ENCODE measurements at places on chromosomes 5 and 9.

GRCh38 chr9:37729499-37729898, 24.1 kb upstream of the TRMT10B start:
- no peak for DNase-seq

DNA sequence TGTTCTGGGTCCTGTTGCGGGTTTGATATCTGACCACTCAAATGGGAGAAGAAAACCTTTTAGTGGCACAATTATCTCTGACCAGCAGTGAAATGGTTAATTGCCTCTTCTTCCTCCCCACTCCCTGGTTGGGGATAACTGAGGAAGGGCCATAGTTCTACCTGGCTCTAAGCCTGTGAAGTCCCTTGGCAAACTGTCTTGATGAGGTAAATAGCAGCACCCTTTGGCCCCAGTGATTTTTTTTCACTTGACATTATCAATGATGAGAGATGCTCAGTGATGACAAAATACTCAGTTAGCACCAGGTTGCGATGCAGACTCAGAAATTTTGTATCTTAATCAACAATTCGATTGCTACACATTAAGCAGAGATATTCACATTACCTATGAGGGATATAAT, 515.7 kb downstream of the PSAT1 start:
- DNase-seq = no peak

DNA sequence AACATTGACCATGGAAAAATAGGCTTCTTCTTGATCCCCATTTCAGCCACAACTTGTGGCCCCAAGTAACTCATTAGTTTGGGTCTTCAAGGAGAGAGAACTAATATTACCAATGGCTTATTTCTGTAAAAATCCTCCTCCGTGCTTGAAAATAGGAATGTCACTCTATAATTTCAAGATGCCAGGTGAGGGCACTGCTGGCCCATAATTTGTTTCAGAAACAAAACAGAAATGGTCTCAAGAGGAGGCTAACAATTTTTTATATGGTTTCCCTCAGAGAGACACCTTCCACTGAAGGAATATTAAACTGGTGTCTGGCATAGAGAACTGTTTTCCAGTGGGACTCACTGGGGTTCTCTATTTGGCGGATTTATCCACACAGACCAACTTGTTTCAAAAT, 437.0 kb upstream of the TRPC7 start:
- DNase-seq = no peak

- no peak for DNase-seq
These were observed 219.7 kb downstream of the DTWD2 start for GRCh38 chr5:118768607-118769175.

GRCh38 chr9:101977614-101978210, 239.3 kb upstream of the GRIN3A start:
- DNase-seq = no peak

DNA sequence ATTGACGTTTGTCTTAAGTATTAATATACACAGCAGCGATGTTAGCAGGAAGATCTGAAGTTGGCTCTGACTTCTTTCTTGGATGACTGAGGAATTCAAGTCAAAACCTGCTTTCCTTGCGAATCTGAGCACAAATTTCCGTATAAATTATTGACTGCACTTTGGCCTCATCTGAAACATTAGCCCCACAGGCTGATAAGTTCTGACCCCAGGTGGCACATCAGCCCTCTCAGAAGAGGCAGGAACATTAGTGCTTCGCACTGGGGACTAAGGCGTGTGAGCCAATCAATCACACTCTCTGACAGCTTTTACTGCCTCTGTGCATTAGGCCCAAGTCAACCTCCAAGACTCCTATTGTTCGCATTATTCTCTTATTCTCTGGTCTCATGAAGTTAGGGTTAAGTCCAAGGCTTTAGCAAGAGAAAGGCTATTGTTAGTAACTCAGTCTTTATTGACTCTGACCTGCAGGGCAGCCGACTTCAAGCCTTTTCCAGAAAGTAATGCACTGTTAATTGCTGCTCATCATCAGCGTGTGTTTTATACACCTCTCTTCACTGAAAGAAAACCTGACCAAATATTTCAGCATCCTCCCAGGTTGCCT, 84.2 kb downstream of the ZNF608 start:
- no peak for DNase-seq

DNA sequence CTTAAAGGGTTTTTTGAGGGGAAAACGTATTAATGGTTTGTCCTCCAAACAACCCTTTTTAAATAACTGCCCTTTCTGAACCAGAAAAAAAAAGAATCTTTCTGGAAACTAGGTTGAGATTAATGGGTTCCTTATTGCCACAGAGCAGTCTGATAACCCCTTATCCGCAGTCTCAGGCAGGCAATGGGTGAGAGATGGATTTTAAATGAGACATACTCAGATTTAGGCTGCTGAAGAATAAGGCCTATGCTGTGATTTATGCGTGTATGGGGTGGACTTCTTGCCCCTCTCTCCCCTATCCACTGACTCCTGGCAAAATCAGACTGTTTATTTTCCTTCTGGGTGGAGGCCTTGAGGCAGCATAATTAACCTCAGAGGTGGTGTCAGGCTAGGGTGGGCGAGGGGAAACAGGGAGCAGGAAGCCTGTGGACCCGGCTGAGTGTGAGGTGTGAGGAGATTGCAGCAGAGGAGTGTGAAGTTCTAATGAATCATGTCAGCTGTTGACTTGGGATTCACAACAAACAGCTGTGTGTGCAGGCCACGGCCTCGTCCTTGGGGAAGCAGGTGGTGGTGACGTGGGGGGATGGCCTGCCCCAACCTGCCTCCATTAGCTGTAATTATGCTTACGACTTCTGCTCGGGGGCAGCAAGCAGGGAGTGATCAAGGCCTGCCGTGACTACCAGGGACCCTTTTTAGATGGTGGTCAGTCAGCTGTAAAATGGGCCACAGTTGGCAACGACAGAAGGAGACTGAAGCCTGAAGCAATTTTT, 196.4 kb downstream of the SEMA6A start:
- no peak for DNase-seq

- no peak for DNase-seq
These were observed 11.1 kb downstream of the CCDC187 start for GRCh38 chr9:136292591-136293448.

GRCh38 chr5:56211298-56211865, 21.7 kb downstream of the ANKRD55 start:
- no peak for DNase-seq

DNA sequence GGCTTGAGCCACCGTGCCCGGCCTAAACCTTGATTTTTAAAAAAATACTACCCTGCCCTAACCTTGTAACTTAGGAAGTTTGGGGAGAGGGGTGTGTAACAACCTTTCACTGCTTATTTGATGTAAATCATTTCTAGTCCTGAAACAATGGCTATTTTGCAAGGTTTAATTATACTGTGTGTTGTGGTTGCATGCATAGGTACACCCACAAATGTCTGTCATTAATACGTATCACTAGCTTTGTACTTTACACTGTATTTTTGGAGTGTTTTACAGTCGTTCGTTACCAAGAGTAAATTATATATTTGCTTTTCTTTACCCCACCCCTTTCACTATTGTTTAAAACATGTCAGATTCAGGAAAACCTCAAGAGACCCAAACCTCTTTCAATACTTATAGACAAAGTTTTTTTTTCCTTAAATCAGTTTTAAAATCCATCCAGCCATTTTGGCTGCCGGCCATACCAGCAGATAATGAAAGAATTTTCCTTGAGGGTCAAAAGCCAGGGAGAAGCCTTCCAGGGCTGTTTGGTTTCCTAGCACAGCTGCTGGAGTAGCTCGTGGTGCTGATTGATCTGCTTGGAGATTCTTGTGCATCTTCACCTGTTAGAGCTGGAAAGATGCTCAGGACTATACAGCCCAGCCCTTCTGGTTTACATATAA, 50.7 kb downstream of the DOCK8 start:
- no peak for DNase-seq

- no peak for DNase-seq
These were observed 83.8 kb upstream of the RAPGEF1 start for GRCh38 chr9:131823701-131824146.

DNA sequence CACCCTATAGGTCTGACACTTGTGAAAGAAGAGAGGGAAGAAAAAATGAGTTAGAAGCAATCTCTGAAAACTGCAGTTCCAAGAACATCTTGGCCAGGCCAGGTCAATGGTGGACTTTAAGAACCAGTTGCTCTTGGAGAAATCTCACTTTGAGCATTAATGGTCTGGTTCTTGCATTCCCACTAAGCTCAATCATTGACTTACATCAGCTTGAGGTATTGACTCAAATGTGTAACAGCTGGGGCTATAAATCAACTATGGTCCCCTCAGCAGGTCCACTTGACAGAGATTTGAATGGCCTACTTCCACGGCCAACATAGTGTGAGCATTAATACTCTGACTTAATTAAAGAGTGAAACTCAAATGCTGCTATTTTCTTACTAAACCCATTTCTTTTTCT, 357.8 kb upstream of the RGMB start:
- DNase-seq = no peak

- no peak for DNase-seq
These were observed 102.6 kb downstream of the CAAP1 start for GRCh38 chr9:26789959-26790358.

DNA sequence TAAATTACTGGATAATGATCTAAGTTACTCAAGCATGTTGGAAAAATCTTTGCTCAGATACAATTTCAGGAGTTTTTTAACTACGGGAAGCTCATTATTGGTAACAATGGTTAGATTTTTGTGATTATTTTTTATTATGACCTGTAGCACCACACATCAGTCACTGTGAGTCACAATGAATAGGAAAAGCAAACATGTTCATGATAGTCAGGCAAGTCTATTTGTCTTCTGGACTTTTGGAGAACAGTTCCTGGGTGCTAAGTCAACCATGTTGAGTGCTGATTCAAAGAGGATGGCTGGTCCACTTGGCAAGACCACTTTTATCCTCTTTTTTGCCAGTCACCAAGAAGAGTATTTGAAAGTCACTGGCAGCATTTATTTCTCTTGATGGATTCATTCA, 403.2 kb downstream of the KIF4B start:
- no peak for DNase-seq

DNA sequence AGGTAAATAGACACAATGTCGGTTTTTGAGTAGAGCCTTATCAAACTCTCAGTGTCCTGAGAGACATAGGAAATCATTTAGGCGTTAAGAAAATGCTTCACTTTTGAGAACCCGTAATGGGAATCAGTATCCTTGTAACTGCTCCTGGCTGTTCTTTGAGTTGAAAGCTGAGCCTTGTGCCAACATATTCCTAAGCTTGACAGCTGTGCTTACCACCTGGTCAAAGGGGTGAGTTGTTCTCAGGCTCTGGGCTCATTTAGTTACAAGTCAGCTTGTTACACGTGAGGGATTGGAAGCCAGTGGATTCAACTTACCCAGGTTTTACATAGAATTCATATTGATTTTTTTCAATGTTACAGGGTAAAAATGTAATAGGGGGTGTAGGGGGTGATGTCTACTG, 145.9 kb downstream of the GABRB2 start:
- DNase-seq = no peak

DNA sequence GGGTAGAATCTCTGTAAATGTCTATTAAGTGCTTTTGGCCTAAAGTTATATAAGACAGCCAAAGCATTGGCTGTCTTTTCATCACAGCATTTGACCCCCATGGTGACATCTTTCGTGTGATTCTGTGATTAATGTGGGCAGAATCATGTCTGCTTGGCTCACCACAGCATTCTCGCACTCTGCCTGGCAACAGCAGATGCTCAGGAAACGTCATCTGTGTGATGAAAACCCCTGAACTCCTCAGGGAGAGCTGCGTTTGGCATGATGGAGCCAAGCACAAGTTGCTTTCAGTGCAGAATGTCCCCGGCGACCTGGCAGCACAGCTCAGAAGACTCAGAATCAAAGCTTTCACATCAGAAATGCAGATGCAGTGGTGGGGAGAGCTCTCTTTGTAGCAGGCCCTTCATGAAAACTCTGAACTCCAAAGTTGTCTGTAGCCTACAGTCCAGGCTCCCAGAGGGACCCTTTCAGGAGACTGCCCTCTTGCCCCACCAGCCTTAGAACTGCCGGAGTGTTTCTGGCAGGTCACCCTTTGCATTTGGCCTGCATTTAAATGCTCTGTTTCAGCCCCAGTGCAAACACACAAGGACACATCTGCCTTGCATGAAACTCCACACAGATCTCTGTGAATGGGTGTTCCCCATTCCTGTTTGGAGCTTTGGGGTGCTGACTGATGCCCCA, 155.6 kb upstream of the PANK3 start:
- peak; percentile 43 for DNase-seq

GRCh38 chr9:1522219-1522767, 472.1 kb downstream of the DMRT2 start:
- DNase-seq = peak; percentile 36

- DNase-seq = no peak
These were observed 4.0 kb upstream of the RCL1 start for GRCh38 chr9:4788703-4789102.

DNA sequence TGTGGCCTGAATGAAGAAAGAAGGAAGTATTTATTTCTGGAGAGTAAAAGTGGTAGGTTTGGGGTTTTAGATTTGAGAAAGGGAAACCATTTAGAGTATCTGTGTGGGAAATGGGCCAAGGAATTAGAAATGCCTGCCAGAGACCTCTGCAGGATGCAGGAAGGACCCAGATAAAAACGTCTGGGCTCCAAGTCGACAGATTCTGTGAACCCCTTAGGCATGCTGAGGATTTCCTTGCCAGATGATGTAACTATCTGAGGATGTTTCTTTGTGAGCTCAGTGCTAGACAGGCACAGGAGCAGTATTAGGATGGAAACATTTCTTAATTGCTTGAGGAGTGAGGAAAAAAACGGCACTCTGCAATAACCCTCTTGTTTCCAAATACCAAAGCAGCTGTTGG, 251.8 kb upstream of the DMRT1 start:
- DNase-seq = no peak
